Caco-2 (cell line): ENCODE measurements at places on chromosomes 12 and 14. TPM values are rescaled to one million over a fixed set of nuclear protein-coding genes. Genes with fewer than 3 reads are reported as not detected.

The DEPDC4 gene
- 3.9 and 4.9 TPM in 2 replicates for total RNA-seq

The MYH6 gene
- total RNA-seq, result not detected in 2 replicates

The PRKAG1 gene
- 60.3 and 61.4 TPM in 2 replicates for total RNA-seq

DNA sequence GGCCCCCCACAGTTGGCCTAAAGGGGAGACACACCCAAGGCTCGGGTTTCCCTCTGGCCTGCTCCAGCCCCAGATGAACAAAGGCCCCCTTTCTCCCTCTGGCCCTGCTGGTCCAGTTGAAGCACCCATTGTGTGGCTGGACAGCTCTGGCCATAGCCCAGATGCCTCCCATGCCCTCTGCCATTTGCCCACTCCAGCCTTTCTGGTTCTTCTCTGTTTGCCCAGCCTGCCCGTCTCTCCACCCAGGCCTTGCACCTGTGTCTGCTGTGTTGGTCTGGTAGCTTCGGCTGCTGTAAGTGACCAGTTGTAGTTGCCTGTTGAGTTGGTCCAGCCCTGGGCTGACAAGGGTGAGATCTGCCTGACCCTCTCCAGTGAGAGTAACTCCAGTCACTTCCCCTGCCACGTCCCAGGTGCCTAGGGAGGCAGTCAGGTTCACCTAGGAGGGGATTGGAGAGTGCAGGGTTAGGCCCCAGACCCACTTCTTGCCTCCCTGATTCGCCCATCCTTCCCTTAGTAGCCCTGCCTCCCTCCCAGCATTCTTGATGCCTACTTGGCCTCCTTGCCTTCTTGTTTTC, 3.0 kb downstream of the B4GALNT1 start:
- DNase-seq, result no peak

DNA sequence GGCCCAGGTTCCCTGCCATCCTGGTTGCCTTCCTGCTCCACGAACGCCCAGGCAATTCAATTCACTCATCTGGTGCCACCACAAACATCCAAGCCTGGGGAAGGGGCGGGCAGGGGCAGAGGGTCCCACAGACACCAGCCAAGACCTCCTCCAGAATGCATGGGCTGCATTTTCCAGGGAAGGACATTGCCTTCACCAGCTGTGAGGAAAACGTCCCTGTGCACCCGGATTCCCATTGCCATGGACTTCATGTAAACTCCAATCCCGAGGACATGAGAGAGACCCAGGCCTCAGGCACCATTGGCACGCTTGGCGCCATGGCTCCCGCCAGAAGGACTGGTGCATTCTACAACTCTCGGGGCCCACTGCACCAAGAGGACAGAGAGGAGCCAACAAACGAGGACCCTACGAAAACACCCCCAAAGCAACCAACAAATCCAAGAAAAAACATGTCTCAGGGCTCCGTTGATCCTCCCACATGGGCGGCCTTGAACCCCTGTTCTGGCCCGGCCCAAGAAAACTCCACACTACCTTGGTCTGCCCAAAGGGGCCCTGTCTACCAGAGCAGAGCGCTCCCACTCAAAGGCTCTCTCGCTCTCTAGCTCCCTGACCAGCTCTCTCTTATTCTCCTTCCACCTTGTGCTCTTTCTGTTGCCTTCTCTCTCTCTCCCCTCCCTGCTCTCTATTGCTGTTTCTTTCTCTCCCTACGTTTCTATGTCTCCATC, 183.9 kb downstream of the ALG10 start:
- DNase-seq, result no peak

DNA sequence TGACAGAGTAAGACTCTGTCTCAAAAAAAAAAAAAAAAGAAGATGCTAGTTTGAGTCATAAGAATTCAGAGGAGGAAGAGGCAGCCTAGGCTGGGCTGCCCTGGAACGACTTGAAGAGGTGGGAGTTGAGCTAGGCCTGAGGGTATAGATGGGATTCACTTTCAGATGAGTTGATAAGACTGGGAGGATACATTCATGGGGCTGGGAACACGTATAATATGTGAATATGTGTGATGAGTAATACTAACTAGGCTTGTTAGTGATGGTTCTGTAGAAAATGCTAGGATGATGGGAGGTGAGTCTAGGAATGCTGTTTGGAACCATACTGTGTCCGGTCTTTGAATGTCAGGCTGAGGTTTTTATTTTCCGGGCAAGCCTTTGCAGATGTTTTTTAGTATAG, 9.0 kb downstream of the PLEKHA5 start:
- no peak for DNase-seq

DNA sequence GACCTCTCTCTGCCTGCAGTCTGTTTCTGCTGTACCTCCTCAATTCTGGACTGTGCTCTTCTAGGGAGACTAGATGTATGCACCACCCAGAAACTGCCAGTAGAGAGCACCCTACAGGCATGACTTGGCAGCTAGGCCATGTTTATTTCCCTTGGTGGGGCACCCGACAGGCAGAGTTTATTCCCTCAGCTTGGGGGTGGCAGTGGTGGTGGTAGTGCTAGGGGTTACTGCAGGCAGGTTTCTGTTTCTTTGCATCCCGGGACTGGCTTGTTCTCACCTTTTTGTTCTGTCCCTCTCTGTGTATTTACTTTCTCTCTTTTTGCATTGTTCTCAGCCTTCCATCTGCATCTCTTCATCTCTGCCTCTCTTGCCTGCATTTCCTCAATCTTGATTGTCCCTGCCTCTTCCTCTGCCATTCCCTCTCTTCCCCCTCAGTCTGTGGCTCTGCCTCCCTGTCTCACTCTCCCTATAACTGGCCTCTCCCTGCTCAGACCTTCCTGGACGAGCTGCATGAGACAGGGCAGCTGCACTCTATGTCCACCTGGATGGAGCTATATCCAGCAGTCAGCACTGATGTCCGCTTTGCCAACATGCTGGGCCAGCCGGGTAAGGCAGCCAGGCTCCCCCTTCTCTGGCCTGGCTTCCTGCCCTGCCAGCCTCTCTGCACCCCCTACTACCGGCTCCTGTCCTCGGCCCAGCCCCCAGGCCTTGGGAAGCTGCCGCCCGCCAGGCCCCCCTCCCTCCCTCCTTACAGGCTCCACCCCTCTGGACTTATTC, 13.8 kb downstream of the PRPF40B start:
- peak; percentile 66 for DNase-seq
